Activated CD4-positive, CD25-positive, alpha-beta regulatory T cell (primary cell): ENCODE measurements at places on chromosomes 2 and 18.
A peak's percentile ranks its signal among the peaks of the same experiment; 100 is the strongest.

DNA sequence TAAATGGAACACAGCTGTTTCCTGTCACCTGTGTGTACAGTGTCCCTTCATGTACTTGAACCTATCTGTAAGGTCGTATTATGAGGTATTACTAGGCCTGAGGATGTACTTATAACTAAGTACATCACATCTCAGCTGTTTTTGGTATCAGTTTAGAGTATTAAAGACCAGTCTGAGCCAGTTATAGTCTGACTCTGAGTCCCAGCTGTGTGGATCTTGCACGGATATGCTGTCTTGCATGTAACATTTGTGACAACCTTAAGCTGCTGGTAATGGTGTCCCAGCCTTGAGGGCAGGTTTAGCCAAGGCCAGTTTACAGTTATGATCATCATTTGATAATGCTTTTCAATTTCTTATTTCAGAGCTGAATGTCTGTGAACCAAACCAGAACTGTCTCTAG lies 496.3 kb downstream of the SLC4A3 start:
- DNase-seq: no peak

GRCh38 chr2:160826496-160826895 lies 332.9 kb upstream of the RBMS1 start:
- DNase-seq: no peak

- no peak for DNase-seq
These were observed 13.0 kb upstream of the KLF11 start for GRCh38 chr2:10030311-10030736.

DNA sequence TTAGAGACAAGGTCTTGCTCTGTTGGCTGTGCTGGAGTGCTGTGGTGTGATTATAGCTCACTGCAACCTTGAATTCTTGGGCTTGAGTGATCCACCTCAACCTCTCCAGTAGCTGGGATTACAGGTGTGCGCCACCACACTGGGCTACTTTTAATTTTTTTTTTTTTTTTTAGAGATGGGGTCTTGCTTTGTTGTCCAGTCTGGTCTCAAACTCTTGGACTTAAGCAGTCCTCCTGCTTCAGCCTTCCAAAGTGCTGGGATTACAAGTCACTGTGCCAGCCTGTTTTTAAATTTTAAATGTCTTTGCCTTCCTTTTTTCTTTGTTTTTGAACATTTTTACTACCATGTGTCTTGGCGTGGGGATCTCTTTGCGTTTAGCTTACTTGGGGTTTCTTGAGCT lies 32.5 kb downstream of the TAF4B start:
- no peak for DNase-seq

GRCh38 chr18:27899893-27900292 lies 277.0 kb downstream of the CDH2 start:
- no peak for DNase-seq

DNA sequence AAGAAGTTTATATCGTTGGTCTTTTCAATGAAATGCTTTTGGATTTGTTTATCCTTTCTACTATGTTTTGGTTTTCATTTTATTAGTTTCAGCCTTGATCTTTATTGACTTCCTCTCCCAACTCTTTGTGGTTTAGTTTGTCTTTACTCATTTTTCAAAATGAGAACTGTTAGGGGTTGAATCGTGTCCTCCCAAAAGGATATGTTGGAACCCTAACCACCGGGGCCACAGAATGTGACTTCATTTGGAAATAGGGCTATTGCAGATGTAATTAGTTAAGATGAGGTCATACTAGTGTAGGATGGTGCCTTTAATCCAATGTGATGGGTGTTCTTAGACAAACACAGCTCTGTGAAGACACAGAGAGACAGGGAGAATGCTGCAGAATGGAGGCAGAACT lies 60.4 kb upstream of the IL1R2 start:
- no peak for DNase-seq

GRCh38 chr2:109336296-109336695 lies 207.3 kb downstream of the SH3RF3 start:
- no peak for DNase-seq

GRCh38 chr2:207498427-207498826 lies 31.3 kb upstream of the CREB1 start:
- DNase-seq: no peak

DNA sequence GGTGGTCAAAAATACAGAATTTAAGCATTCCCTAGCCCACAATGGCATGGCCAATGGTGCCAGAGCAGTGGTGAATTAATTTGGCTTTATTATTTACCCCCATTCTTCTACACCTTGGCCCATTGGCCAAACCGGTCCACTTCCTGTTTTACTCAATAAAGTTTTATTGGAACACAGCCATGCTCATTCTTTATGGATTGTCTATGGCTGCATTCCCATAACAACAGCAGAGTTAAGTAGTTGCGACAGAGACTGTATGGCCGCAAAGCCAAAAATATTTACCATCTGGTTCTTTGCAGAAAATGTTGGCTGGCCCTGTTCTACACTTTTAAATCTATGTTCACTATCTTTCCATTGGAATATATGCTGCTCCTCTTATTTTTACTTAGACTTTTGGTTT lies 130.3 kb upstream of the CCDC68 start:
- DNase-seq: no peak

DNA sequence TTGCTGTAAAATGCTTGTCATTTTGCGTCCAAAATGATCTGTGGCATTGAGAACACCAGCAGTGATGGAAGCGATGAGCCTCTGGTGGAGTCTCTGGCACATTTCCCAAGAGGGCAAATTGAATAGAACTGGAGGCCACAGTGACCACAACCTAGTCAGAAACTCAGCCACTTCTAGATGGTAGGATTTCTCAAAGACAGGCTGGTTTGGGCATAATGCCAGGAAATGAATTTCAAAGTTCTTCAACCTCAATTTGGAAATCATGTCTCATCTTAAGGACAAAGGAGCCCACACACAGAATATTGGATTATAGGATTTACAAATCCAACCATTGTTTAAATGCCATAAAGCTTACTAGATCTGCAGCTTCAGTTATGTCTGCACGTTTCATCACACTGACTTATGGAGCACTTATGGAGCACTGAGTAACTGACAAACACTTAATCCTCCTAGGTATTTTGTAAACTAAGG lies 132.1 kb downstream of the COL6A3 start:
- DNase-seq: no peak

GRCh38 chr2:163715199-163715598 lies 20.6 kb downstream of the FIGN start:
- DNase-seq: no peak

DNA sequence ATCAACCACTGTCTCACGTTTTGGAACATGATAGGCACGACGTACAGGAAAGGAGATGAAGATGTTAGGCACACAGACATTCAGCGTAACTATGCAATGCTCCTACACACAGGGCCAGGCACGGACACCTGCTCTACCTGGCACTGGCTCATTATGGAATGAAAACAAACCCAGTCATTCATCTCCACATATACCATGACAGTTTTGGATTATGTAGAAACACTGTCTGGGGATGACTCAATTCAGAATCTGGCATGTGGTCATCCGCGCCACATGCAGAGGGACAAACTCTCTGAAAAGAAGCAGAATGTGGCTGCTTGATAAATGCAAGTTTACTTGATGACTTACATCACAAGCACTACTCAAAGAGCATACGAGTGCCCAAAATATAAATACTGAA lies 29.5 kb upstream of the NFU1 start:
- DNase-seq: no peak

DNA sequence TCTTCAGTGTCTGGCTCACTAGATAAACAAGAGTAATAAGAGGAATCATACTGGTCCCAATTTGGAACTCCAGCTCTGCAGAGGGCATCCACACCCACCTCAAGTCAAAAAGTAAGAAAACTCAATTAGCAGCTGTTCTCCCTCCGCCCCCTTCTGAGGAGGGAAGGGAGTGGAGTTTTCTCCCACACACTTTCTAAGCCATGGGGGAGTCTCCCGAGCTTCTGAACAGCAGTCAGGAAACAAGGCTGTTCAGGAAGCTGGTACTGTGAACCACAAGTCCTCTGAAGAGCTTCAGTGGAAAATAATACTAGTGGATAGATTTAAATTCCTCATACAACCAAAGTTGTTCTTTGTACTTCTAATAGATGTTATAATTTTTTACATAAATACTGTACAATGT lies 32.9 kb upstream of the SPTBN1 start:
- DNase-seq: no peak

DNA sequence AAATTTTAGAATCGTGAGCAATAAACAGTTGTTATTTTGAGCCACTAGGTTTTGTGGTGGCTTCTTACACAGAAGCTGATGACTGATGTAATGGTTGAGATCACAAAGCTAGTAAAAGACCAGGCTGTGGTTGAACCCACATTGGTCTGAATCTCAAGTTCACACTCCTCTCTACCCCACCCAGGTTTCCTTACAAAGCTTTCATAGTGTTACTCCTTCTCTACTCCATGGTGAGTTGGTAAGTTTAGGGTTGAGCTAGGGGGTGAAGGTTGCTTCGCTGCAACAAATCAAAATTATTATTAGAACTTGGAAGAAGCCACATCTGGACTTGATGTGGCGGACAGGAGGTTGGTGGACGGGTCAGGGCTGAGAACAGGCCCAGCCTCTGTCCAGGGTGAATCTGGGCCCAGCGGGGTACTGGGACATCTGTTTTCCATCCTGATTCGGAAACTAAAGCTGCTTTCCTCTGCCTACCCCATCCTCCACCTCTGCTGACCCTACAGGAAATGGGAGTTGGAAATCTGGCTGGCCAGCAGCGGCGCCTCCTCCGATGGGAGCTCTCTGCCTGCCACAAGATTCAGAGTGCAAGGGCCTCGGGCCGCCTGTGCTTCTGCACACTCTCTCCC lies 86.3 kb downstream of the ZFP36L2 start:
- DNase-seq: no peak

GRCh38 chr2:144325086-144325485 lies 194.8 kb downstream of the ZEB2 start:
- no peak for DNase-seq

- no peak for DNase-seq
These were observed 26.3 kb upstream of the ITGB6 start for GRCh38 chr2:160226367-160226766.

DNA sequence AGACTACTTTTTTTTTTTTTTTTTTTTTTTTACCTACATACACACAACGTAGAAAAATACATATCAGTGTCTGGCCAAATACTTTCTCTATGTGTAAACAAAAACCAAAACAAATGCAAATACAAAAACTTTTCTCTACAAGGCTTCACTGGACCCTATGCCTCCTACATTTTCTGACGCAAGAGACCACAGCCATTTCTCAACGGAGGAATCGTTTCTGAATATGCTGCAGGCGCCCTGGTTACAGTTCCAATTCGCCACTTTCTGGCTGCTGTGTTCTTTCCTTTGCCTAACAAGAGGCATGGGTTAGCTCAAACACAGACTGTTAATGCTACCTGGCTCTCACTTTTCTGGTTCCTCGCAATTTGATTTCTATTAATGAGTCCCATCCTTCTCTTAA lies 96.4 kb downstream of the EPB41L3 start:
- no peak for DNase-seq

DNA sequence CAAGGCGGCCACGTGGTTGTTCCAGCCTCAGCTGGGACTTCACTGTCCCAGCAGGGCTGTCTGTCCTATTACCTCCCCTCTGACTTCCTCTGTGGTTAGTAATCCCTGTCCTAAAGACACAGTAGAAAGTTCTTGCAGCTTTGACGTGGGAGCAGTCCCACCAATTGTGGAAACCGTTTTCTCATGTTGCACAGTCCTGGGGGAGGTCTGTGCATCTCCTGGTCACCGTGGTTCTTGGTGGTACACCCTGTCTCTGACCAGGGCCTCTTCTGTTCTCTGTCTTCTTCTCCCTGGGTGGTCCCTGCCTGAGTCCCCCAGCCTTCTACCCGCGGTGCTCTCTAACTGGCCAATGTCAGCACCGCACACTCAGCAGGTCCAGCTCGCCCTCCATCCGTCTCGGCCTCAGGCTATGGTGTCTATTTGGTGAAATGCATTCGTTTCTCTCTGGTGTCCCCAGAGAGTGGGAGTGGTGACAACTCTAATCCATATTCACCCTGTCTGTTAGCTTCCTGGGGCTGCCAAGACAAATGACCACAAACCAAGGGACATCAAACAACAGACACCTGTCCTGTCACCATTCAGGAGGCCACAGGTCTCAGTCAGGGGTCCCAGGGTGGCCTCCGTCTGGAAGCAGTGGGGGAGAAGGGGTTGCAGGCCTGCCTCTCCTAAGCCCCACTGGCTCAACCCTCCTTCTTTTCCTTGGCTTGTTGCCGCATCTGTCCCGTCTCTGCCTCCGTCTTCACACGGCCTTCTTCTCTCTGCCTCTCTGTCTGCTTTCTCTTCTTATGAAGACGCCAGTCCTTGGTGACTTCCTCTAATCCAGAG lies 99.8 kb downstream of the SH3BP4 start:
- DNase-seq: no peak

- DNase-seq: no peak
These were observed 126.8 kb downstream of the GLI2 start for GRCh38 chr2:120862201-120863060.

- DNase-seq: no peak
These were observed 58.3 kb upstream of the ID2 start for GRCh38 chr2:8623576-8623957.

- no peak for DNase-seq
These were observed at the start of gene CYBRD1 for GRCh38 chr2:171522052-171522787. CYBRD1 (plus strand) TSS chr2:171522474; CDS start chr2:171522546, 72 bp downstream.

GRCh38 chr2:51813247-51813646 lies 781.3 kb upstream of the NRXN1 start:
- DNase-seq: no peak

DNA sequence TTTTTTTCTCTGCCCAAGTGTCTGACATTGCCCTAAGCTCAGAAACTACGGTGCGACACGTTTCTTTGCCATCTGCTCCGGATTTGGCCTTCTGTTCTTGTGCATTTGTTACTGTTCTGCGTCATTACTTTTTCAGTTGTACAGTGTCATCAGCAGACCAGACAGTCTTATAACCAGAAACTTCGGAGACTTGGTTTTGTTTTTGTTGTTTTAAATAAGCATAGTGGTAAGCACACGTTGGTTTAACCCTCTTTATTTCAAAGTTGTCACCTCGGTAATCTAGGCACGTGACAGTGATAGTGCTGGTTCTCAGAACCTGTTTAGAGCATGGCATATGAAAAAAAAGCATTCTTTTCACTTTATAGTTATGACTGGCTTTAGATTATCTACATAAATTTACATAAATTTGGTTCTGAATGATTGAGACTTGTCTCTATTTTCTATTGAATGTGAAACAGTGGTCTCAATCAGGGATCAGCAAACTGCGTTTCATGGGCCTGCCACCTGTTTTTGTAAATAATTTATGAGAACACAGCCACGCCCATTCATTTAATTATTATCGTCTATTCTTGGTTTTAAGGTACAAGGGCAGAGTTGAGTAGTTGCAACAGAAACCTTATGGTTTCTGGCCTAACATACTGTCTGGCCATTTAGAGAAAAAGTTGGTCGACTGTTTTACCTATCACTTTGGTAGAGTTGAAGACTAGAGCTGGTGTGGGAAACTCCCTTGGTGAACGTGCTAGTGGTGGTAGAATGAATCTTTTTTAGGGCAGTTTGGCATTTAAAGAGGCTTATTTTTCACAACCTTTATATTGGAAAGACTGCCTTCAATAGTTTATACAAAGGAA lies 106.5 kb downstream of the ZNF532 start:
- DNase-seq: no peak

- peak; percentile 34 for DNase-seq
These were observed at the start of gene PSTPIP2 for GRCh38 chr18:46071653-46072375. PSTPIP2 (minus strand) TSS chr18:46072260; CDS start chr18:46072188, 72 bp downstream.

GRCh38 chr2:166115589-166115988 lies 12.2 kb downstream of the SCN1A start:
- no peak for DNase-seq

GRCh38 chr2:172749388-172749787 lies 13.7 kb downstream of the RAPGEF4 start:
- DNase-seq: no peak

GRCh38 chr2:40087927-40088326 lies 308.9 kb upstream of the THUMPD2 start:
- DNase-seq: no peak
